ENCODE measurements at places on chromosomes 7 and 10. TPM values are rescaled to one million over a fixed set of nuclear protein-coding genes. Genes with fewer than 3 reads are reported as not detected.
A peak's percentile ranks its signal among the peaks of the same experiment; 100 is the strongest.

Gene MOGAT3
- not detected for total RNA-seq

Gene CPA4
- not detected for total RNA-seq

Gene TUBB8
- not detected for total RNA-seq

DNA sequence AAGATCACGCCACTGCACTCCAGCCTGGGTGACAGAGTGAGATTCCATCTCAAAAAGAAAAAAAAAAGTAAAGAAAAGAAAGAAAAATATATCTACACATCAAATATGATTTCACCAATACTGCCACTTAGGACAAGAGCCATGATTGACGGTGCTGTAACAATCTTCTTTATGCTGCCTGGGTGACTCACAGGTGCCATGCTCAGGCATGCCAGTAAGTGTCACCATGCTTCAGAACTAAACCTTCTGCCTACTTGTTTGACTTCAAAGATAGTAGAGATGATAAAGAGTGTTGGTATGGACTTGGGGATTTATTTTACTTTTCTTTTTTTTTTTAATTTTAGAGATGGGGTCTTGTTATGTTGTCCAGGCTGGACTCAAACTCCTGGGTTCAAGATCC, 33.6 kb upstream of the DNMBP start:
- peak; percentile 31 for DNase-seq

- peak; percentile 62 for DNase-seq
These were observed 39.7 kb upstream of the TEX47 start for GRCh38 chr7:88835147-88835728.

DNA sequence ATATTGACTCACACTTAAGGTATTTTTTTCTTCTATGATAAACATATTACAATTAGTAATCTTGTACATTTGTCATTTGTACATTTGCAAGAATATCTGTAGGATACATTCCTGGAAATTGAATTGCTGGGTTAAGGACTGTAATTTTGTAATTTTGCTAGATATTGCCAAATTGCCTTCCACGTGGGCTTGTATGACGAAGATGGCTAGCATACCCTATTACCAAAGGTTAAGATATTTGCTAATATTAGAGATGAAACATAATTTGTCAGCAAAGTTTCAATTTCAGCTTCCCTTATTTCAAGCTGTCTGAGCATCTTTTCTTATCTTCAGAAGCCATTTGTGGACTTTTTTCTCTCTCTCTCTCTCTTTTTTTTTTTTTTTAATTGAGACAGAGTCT, 1.0 kb upstream of the LYZL2 start:
- no peak for DNase-seq

GRCh38 chr7:117072620-117073118, 119.4 kb downstream of the ST7 start:
- DNase-seq, result peak; percentile 84
